ENCODE measurements at places on chromosomes 2 and 18. TPM values are rescaled to one million over a fixed set of nuclear protein-coding genes. Genes with fewer than 3 reads are reported as not detected.

The SS18 gene
- total RNA-seq = 97.2 TPM

The ASB18 gene
- total RNA-seq = not detected

The CDH7 gene
- not detected for total RNA-seq

The CCDC138 gene
- total RNA-seq = 4.8 TPM

The TXNL1 gene
- 30.5 TPM for total RNA-seq

The BMP10 gene
- not detected for total RNA-seq

The MZT2B gene
- total RNA-seq = 194 TPM

The PCARE gene
- total RNA-seq = not detected

The LAMA3 gene
- total RNA-seq = 3.9 TPM

The POTEC gene
- not detected for total RNA-seq

The STARD6 gene
- not detected for total RNA-seq

The ZFAND2B gene
- 21.3 TPM for total RNA-seq

The RGPD3 gene
- total RNA-seq = under 0.01 TPM

The NR4A2 gene
- 0.39 TPM for total RNA-seq

The SAG gene
- not detected for total RNA-seq

The PAIP2B gene
- total RNA-seq = 0.37 TPM

The DNER gene
- 0.73 TPM for total RNA-seq

The POTEE gene
- total RNA-seq = not detected

The AQP4 gene
- not detected for total RNA-seq

The ARHGAP25 gene
- not detected for total RNA-seq

The ALKAL2 gene
- total RNA-seq = not detected

The AKAIN1 gene
- total RNA-seq = not detected

The B3GNT2 gene
- total RNA-seq = 13.1 TPM

The PROC gene
- not detected for total RNA-seq

The MC4R gene
- total RNA-seq = not detected

The SERPINB13 gene
- total RNA-seq = not detected

The SERPINB4 gene
- under 0.01 TPM for total RNA-seq

The FER1L5 gene
- total RNA-seq = 0.39 TPM

The C18orf63 gene
- total RNA-seq = not detected

The FAM161A gene
- 2.5 TPM for total RNA-seq

The LTBP1 gene
- 340 TPM for total RNA-seq

The GTF2A1L gene
- not detected for total RNA-seq

The OSR1 gene
- 32.8 TPM for total RNA-seq

The CCDC74B gene
- 2.2 TPM for total RNA-seq

The MALL gene
- 8.8 TPM for total RNA-seq

The IRS1 gene
- total RNA-seq = 21.3 TPM

The CPLX4 gene
- not detected for total RNA-seq

The FASTKD1 gene
- 18.0 TPM for total RNA-seq

The SCTR gene
- not detected for total RNA-seq

The CXCR4 gene
- total RNA-seq = not detected

The C2orf69 gene
- 27.4 TPM for total RNA-seq

The STK25 gene
- total RNA-seq = 214 TPM

Data from subcutaneous preadipocyte (primary cell).